ENCODE measurements at places on chromosomes 12 and 14.
A peak's percentile ranks its signal among the peaks of the same experiment; 100 is the strongest.

DNA sequence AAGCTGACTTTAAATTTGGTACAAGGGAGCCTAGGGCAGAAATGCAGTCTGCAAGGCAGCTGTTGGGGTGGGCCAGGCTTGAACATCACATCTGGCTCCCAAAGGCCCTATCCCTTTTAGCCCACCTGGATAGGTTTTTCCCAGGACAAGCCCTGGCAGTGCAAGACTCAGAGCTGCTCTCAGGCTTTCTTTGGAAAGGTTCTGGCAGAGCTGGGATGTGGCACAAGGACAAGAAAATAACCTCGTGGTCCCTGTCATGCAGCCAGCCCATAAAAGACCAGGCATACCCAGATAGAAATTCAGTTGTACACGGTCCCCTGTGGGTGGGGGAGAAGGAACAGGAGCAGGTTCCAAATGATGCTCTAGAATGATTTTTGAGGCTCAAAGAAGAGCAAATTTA is 206.9 kb downstream of the TTC7B start:
- no peak for DNase-seq

DNA sequence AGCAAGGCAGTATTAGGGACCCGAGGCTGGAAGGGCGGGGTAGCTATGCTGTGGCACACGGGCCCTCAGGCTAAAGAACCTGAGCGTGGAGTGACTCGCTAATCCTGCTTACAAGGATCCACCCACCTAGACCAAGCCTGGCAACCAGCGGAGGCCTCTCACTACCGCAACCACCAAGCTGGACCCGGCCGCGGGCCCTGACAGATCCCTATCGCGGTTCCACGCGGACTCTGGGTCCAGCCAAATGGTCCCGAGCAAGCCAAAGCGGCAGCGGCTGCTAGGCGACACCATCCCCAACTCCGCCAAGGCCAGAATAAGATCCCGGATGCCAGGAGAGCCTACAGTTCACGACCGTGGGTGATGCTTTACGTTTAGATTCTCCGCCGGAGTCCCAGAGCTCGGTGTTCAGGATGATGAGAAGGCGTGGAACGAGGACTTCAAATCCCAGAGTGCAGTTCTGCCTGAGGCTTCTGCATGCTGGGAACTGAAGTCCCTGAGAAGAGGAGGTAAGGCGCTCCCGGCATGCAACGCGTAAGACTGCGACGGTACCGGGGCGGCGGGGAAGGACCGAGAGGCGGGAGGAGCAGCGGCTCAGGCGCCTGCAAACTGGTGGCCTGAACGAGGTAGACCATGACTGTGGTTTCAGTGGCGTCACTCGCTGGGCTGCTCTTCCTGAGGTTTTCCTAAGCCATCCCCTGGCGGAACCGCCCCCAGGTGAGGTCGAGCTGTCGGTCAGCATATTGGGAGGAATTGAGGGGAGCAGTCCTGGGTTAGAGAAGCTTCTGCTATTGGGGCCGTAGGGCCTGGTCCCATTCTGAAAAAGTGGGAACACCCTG is at the start of the genes CEP290 and TMTC3:
Gene CEP290, minus strand, starts transcription at position 315 of the 836 bp plus-strand sequence. CDS start 781 bp downstream, outside the sequence.
Gene TMTC3, plus strand, starts transcription at position 534 of the 836 bp plus-strand sequence. CDS start 6,009 bp downstream, outside the sequence.
- peak; percentile 99 for DNase-seq

DNA sequence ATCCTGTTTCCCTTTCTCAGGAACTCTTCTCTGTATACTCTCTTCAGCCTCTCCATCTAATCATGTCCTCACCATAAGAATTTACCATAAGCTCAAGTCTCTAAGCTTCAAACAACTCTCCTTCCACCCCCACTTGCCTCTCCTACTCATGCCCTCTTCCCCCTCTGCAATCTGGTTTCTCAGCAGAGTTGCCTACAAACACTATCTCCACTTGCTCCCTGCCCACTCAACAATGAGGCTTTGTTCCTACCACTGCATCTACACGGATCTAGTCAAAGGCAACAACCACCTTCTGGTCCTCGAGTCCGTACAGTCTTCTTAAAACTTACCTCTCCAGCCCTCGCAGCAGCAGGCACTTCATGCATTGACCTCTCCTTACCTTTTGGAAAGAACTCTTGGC is 17.2 kb upstream of the FBLN5 start:
- no peak for DNase-seq

DNA sequence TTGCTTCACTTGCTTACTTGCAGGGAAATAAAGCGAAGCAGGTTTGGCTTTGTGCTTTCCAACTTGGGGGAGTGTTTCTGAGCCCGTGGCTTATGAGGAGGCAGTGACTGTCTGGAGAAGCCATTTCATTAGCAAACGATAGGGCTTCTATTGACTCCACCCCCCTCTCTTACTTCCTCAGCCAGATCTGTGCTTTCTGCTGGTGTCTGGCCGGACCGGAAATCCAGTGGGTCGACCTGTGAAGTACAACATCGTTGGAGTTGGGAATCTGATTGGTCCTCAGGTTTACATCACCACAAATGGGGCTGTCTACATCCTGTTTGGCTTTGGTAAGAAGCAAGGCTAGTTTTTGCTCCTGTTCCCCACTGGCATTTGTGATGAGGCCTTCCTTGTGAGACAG is 22.3 kb downstream of the FAM234B start:
- no peak for DNase-seq

GRCh38 chr14:49954171-49954631 is 61.3 kb downstream of the ARF6 start:
- DNase-seq = no peak

DNA sequence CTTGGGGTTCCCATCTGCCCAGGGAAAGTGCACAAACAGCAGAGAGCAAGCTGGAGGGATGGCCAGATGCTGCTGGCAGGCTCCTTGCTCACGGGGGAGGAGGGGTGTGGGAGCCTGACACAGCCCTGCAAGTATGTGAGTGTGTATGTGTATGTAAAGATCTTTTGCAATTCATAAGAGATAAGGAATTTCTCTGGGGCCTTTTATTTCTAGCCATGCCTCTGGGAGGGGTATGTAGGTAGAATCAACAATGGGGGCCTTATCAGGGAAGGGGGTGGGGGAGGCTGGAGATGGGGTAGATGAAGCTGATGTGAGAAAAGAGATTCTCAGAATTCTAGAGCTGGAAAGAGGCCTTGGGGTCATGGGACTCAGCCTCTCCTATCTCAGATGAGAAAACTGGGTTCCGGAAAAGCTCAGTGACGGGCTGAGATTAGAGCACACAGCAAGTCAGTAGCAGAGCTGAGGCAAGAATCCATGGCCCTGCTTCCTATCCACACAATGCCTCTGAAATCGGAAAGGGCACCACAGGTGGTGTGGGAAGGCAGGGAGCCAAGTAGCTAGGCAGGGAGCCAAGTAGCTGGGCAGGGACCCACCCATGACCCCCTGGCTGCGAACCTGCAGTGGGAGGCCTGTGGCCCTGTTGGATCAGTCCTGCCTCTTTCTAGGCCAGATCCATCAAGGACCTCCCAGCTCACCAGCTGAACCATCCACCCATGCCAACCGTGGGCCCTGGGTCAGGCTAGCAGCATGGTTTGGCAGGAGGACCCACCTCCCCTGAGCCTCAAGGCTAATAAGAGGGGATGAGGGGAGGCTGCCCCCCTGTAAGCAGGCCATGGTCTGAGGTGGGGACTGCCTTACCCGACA is 54.7 kb downstream of the PLEKHG3 start:
- DNase-seq = peak; percentile 83

DNA sequence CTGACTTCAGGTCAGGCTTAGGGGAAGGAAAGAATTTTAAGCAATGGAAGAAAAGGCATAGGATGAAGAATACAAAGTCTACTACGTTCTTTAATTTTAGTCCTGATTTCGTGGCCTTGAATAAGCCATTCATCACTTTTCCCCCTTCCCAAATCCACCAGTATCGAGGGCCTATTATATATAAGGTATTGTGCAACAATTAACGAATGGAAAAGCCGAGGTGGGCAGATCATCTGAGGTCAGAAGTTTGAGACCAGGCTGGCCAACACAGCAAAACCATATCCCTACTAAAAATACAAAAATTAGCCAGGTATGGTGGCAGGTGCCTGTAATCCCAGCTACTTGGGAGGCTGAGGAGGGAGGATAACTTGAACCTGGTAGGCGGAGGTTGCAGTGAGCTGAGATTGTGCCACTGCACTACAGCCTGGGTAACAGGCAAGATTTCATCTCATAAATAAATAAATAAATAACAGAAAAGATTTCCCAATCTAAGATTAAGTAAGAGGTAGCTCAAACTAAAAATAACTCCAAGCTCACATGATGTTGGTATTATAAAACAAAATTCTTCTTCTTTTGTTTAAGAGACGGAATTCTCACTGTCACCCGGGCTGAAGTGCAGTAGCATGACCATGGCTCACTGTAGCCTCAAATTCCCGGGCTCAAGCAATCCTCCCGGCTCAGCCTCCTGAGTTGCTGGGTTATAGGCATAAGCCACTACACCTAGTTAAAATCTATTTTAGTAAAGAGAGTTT is 58.3 kb upstream of the NR2C1 start:
- no peak for DNase-seq

GRCh38 chr12:121494093-121494787 is 86.6 kb downstream of the KDM2B start:
- DNase-seq = no peak

GRCh38 chr12:118355843-118356242 is 16.9 kb downstream of the TAOK3 start:
- no peak for DNase-seq

DNA sequence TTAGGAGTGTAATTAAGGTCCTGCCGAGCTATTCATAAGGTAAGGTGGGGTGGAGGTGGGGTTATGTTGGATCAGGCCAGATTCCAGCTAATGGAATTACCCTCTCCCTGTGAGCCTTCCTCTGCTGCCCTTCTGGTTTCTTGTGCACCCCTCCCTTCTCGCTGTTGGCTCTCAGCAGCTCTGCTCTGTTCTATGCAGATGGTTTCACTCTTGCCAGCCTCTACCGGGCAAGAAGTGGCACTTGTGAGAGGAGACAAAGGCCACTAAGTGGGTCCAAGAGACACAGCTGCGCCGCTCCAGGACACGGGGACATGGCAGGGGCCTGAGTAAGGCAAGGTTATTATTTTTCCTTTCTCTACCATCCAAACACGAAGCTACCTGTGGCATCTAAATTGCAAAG is 334.4 kb downstream of the EMP1 start:
- DNase-seq = no peak

DNA sequence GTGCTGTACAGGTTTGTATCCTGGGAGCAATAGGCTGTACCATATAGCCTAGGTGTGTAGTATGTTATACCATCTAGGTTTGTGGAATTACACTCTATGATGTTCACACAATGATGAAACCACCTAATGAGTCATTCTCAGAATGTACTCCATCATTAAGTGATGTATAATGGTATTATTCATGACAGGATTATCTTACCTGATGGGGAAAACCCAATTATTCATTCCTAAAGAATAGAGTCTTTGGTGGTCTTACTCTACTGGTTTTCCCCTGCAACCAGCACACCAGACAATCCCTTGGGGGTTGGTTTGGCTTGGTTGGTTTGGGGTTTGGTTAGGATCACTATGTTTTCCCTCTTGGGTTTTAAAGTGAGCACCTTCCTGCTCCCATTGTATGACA is 12.6 kb upstream of the OR10P1 start:
- no peak for DNase-seq

DNA sequence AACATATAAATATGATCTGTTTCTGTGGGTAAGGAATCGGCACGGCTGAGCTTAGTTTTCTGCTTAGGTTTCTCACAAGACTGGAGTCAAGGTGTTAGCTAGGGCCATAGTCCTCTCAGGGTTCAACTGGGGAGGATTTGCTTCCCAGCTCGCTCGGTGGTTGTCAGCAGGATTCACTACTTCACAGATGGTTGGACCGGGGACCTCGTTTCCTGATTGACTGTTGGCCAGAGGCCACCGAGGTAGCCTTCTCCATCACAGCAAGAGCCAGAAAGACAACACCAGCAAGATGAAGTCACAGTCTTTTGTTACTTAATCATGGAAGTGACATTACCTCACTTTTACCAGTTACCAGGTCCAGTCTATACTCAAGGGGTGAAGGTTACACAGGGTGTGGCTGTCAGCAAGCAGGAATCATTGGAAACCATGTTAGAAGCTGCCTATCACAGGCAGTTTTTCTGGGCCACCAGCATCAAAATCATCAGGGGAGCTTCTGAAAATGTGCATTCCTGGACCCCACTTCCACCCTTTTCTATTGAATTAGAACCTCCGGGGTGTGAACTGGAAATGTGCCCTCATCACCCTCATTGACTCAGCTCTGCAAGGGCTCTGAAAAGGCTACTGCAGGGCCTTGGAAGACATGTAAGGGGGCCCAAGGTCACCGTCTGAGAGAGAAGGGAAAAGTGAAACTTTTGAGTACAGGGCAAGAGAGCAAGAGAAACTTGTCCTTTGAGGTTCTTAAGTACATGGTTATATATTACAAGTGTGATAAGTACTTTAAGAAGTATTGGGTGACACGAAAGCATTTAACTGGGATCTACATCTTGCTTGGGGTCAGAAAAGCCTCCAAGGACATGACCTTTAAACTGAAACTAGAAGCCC is 10.9 kb downstream of the COPS7A start:
- no peak for DNase-seq

DNA sequence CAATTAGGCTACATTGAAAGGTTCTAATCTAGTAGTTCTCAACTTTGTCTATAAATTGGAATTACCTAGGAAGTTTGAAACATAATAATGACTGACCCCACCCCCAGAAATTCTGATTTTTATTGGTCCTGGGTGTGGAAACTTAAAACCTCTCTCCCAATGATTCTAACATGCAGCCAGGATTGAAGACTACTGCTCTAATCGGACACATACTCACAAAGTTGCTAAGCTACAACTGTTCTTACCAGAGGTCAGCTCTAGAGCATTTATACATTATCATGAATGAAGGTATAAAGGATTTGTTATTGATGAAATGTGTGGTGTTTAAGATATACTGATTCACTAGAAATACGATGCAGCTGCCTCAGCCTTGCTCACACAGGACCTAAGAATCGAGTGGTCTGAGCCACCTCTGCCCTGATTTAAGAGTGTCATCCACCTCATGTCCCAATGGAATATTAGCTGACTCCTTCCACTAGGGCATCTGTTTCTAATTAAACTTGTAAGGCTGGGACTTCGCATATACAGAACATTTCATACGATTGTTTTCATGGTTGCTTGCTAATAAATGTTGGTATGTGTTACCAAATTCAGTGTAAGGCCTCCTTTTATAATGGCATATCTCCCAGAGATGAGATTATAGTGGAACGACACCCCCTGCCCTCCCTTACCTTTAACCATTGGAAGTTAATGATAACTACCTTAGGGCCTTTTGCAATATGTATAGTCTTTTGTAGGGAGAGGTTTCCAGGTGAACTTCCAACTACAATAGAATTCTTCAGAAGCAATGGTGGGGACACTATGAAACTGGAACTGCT is 410.8 kb upstream of the PDE3A start:
- DNase-seq = no peak

GRCh38 chr12:39420043-39420442 is 22.9 kb downstream of the KIF21A start:
- DNase-seq = no peak

GRCh38 chr12:26188641-26189040 is 6.7 kb upstream of the SSPN start:
- no peak for DNase-seq

DNA sequence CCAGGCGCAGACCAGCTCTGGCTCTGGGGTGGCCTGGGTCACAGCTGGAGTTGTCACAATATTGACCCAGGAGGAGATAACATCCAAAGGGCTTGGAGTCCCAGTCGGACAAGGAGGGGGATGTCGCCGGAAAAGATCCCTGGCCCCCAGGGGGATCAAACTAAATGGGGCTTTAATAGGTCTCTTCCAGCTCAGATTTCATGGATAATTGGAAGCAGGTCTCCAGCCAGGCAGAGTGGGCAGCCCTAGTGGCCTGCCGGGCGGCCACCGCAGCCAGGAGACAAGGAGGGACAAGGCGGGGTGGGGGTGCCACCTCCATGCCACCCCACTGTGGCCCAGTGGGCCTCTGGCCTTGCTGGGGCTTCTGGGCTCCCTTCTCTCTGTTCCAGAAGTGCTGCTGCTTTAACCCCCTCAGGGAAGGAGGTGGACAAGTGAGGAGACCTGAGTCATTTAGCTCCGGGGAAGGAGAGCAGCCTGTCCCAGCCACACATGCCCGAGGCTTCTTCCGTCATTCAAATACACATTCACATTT is 23.1 kb upstream of the PGF start:
- DNase-seq = no peak

Data from non-pigmented ciliary epithelial cell (primary cell).